ENCODE measurements at places on chromosomes 1 and 21.

- DNase-seq = peak; percentile 12
These were observed 82.7 kb downstream of the NOS1AP start for GRCh38 chr1:162151900-162152829.

GRCh38 chr1:237794071-237794470, 96.7 kb downstream of the ZP4 start:
- DNase-seq = peak; percentile 30

DNA sequence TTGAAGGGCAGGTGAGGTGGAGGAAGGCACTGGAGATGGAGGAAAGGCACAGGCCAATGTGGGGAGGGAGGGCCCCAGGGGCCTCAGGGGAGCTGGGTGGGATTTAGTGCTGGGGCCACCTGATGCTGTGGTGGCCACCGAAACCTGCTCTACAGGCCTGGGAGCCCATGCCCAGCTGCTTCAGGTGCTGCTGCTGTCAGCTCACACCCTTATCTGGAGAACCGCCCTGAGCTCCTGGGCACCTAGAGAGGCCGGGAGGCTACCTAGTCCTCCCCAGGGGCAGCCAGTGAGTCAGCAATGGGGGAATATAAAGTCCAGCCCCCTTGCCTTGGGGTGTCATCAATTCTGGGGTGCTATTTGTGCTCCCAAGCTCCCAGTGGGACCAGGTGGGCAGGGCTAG, 12.2 kb downstream of the FAM131C start:
- DNase-seq = no peak

GRCh38 chr21:31176080-31176551, 137.8 kb upstream of the KRTAP19-8 start:
- DNase-seq = no peak

DNA sequence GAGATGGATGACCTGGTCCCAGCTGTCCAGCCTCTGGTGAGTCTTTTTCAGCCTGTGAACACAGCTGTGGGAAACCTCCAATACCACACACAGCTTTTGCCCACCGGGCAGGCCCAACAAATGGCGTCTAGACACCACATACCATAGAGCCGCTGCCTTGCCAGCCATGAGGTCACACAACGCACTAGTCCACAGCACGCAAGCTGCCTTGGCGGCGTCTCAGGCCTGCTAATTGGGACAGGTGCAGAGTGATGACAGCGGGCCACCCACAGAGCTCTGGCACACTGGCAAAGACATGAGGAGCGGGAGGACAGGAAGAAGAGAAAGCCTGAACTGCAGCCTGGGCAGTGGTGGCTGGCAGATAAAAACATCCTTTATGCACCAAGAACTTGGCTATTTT, 125.5 kb downstream of the ADAMTS1 start:
- DNase-seq = no peak

- no peak for DNase-seq
These were observed 16.4 kb upstream of the RGSL1 start for GRCh38 chr1:182433580-182433979.

- no peak for DNase-seq
These were observed 390.4 kb downstream of the NTNG1 start for GRCh38 chr1:107531065-107531908.

GRCh38 chr1:246350745-246351144, 156.3 kb downstream of the SMYD3 start:
- no peak for DNase-seq

DNA sequence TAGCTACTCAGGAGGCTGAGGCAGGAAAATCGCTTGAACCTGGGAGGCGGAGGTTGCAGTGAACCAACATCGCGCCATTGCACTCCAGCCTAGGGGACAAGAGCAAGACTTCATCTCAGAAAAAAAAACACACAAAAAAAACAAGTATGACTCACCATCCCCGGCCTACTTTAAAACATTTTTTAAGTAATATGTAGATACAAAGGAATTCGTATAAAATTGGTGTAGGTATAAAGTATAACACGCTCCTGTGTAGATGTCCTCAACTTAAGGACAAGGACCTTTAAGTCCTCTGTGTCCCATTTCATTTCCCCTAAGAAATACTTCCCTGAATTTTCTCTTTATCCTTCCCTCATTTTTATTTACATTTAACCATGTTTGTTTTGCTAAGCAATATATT, 73.4 kb upstream of the PKN2 start:
- peak; percentile 15 for DNase-seq

GRCh38 chr1:93979040-93979717, 69.9 kb upstream of the GCLM start:
- DNase-seq = peak; percentile 24

GRCh38 chr1:211334986-211335385, 8.4 kb downstream of the TRAF5 start:
- no peak for DNase-seq

GRCh38 chr1:202349206-202349928, 868 bp downstream of the PPP1R12B start:
- peak; percentile 53 for DNase-seq

DNA sequence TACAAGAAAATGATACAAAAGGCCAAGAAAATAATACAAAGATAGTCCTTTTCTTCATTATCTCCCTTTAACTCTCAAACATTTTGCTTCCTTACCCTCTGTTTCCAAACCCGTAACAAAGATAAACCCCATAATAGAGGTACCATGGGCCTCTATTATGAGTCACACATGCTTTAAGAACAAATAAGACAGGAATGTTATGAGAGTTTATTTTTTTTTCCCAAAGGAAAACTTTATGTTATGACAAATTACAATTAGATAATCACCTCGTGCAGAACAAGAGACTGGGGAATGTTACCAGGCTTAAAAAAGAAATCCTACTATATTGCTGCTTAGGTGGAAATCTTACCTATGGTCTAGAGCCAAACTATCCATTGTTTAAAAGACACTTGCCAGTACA, 272.0 kb downstream of the BRINP3 start:
- DNase-seq = peak; percentile 6

DNA sequence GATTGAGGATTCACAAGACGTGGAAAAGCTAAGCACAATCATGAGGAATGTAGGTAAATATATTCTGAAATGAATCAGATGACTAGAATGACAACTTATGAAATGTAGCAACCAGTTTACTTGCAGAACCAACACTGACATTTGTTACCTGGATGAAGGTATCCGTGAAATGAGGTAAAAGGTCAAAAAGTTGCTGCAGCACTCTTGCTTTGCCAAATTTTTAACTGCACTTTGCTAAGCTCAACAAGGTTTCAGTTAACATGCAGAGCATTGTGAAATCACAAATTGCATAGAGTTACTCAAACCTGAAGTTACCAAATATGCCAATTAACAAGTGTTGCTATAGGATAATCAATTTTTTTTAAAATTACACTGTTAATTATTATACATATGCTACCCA, 1280.1 kb downstream of the KCNT2 start:
- DNase-seq = no peak

- DNase-seq = peak; percentile 94
These were observed 80.5 kb upstream of the BMP8A start for GRCh38 chr1:39410915-39411436.

DNA sequence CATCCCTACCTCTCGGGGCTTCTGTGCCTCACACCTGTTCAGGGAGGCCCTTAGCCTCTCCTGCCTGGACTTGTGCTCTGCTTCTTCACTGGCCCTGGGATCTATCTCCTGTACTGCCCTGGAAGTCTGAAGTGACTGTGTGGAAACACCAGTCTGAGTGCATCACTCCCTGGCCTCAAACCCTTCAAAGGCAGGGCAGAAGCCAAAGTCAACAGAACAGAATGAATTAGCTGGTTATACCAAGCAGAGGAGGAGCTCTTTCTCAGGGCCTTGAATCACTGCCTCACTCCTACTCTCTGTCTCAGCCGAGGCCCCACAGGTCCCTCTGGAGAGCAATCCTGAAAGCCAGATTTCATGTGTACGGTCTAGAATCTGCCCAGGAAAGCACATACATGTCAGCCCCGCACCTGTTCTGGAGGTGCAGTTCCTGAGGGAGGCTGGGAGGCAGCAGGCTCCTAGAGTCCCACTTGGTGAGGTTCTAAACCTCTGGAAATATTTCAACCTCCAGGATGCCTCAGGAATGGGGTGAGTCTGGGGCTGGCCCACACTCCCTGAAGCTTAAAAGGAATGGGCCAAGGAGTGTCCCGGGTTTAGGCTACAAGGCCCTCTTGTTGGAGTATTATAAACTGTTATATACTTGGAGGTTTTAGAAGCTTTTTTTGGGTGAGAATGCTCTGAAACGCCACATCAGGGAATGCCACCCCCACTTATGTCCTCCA, 98.3 kb downstream of the ABCA4 start:
- DNase-seq = peak; percentile 79
